MCF 10A (cell line): ENCODE measurements at places on chromosomes 7 and 10. TPM values are rescaled to one million over a fixed set of nuclear protein-coding genes. Genes with fewer than 3 reads are reported as not detected.
A peak's percentile ranks its signal among the peaks of the same experiment; 100 is the strongest.

- no peaks in the 10 kb centered on the region for H3K27me3 ChIP-seq
- no peak overlapping the region for H3K4me3 ChIP-seq
- peak overlapping the region; percentile 67 for H3K27ac ChIP-seq
- H3K4me1 ChIP-seq, result peaks cover 6% of the 10 kb centered on the region
- H3K36me3 ChIP-seq, result peaks cover 93% of the 10 kb centered on the region
- DNase-seq, result peak; percentile 13
Observed at GRCh38 chr7:149489391-149490024, 8.1 kb downstream of the ZNF746 start.

- peaks cover 37% of the 10 kb centered on the region for H3K36me3 ChIP-seq
- DNase-seq, result peak; percentile 69
- peak overlapping the region; percentile 84 for H3K27ac ChIP-seq
- H3K27me3 ChIP-seq, result no peaks in the 10 kb centered on the region
Observed at GRCh38 chr10:71835671-71836595, 15.1 kb downstream of the PSAP start.

DNA sequence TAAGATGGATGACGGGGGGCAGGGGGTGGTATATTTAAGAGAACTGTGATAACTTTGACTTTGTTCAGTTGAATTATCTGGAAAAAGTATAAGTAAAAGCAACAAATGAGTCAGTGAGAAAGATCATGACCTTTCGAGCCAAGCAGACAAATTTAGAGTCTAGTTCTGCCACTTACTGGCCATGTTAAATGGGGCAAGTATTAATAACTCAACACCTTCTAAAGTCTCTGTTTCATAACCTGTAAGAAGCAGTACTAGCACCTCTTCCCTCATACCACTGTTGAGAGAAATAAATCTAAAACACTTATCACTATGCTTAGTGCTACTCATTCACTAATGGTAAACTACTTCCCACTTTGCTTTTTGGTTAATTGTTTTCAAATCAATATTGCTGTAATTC, 604.4 kb upstream of the LRRN3 start:
- H3K27me3 ChIP-seq, result no peaks in the 10 kb centered on the region
- no peaks in the 10 kb centered on the region for H3K36me3 ChIP-seq
- no peak for DNase-seq
- H3K4me1 ChIP-seq, result no peaks in the 10 kb centered on the region

- H3K27me3 ChIP-seq, result no peaks in the 10 kb centered on the region
- H3K4me3 ChIP-seq, result no peak overlapping the region
- no peaks in the 10 kb centered on the region for H3K4me1 ChIP-seq
- no peak for DNase-seq
- no peak overlapping the region for H3K27ac ChIP-seq
- H3K36me3 ChIP-seq, result no peaks in the 10 kb centered on the region
Observed at GRCh38 chr10:124126145-124126982, 33.0 kb upstream of the CHST15 start.

GRCh38 chr7:99392046-99392445, 16.4 kb downstream of the PDAP1 start:
- H3K4me1 ChIP-seq, result no peaks in the 10 kb centered on the region
- H3K27me3 ChIP-seq, result no peaks in the 10 kb centered on the region
- no peak for DNase-seq
- H3K27ac ChIP-seq, result no peak overlapping the region

DNA sequence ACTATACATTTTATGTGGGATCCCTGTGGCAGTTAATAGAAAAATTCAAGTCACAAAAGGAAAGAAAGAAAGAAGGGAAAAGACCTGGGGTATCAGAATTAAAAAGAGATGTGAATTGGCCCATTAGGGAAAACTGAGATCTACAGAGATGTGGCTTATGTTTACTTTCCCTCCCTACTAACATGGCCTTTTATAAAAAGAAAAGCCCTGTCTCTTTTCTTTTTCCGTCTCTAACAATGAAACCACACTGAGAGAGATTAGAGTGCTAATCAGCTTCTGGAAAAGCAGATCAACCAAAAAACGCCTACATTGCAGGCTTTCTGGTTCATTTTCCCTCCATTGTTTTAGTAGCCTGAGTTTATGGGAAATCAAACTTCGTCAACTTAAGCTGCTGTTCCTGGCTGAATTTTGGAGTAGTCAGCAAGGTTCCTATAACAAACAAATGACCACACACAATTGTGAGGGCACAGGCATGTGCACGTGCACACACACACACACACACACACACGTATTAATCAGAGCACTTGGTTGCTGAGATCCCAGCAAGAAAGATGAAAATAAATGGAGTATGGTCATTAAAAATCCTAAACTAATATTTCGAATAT, 235.1 kb downstream of the SORCS1 start:
- no peaks in the 10 kb centered on the region for H3K36me3 ChIP-seq
- H3K4me1 ChIP-seq, result no peaks in the 10 kb centered on the region
- no peaks in the 10 kb centered on the region for H3K27me3 ChIP-seq
- no peak for DNase-seq

- no peaks in the 10 kb centered on the region for H3K36me3 ChIP-seq
- H3K27me3 ChIP-seq, result peaks cover 11% of the 10 kb centered on the region
- H3K4me1 ChIP-seq, result no peaks in the 10 kb centered on the region
- no peak for DNase-seq
- H3K27ac ChIP-seq, result no peak overlapping the region
Observed at GRCh38 chr10:25280076-25280475, 105.3 kb downstream of the GPR158 start.

DNA sequence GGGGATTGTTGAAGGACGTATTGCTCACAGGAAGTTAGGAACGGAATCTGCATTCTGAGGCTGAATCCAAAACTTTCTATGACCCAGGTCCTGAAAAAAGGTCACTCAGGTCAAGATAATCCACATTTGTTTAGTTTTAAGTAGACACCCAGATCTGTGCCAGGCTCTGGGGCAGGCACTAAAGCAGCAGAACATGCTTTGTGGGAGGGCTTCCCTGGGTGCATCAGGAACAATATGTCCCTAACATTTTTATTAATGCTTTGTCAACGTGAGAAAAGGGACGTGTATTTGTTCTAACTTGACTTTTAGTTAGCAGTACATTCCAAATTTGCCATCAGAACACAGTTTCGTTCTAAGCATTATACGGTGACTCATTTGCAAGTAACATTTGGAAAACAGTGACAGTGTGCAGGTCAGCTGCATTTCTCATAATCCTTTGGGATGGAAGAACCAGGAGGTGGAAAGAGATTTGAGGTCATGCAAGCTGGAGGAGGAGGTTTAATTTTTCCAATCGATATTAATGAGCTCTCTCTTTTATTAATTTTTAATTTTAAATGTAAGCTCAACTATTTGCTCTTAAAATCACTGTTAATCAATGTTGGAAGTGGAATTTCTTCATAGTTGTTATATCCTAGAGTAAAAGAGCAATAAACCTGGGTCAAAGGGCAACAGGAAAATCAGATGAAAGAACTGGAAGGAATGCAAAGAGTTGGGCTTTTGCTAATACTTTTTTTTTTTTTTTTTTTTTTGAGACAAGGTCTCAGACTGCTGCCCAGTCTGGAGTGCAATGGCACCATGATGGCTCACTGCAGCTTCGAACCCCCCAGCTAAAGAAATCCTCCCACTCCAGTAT, 35.0 kb downstream of the TAS2R41 start:
- H3K4me3 ChIP-seq, result no peak overlapping the region
- H3K36me3 ChIP-seq, result no peaks in the 10 kb centered on the region
- no peak overlapping the region for H3K27ac ChIP-seq
- H3K27me3 ChIP-seq, result no peaks in the 10 kb centered on the region
- DNase-seq, result peak; percentile 27

DNA sequence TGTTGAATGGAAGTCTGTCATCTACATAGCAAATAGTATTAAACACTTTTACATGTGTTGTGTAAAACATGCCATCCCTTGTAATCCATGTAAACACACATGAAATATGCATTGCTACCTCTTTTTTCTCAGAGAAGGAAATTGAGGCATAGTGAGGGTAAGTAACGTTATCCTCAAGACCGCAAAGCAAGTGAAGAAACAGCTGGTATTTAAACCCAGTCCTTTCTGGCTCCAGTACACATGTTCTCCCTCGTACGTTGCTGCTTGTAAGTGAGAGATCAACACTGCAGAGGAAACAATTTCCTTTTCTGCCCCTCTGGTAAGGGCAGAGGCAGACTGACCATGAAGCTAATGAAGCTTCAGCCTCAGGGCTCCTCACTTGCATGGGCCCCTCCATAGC, 28.5 kb downstream of the MAP3K8 start:
- H3K27ac ChIP-seq, result no peak overlapping the region
- H3K36me3 ChIP-seq, result peaks cover 49% of the 10 kb centered on the region
- no peak overlapping the region for H3K4me3 ChIP-seq
- H3K27me3 ChIP-seq, result no peaks in the 10 kb centered on the region

GRCh38 chr7:30841801-30842541, 69.7 kb upstream of the AQP1 start:
- DNase-seq, result no peak
- peaks cover 26% of the 10 kb centered on the region for H3K36me3 ChIP-seq
- H3K4me3 ChIP-seq, result no peak overlapping the region
- H3K27me3 ChIP-seq, result no peaks in the 10 kb centered on the region
- no peaks in the 10 kb centered on the region for H3K4me1 ChIP-seq

DNA sequence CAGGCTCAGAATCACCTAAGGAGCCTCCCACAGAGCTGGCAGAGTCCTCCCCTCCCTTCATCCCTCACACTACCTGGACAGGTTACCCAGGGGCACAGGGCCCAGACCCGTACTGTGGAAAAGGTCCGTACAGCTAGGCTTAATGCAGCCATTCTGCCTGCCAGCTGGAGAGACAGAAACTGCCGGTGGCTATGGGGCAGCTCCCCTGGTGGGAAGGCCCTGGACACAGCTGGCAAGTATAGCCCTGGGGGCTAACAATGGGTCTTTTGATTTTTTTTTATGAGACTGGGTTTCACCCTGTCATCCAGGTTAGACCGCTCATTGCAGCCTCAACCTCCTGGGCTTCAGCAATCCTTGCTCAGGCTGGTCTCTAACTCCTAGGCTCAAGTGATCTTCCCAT, 68.3 kb downstream of the GNA12 start:
- H3K36me3 ChIP-seq, result peaks cover 15% of the 10 kb centered on the region
- peaks cover 8% of the 10 kb centered on the region for H3K4me1 ChIP-seq
- H3K27ac ChIP-seq, result no peak overlapping the region

ARL5B gene
- total RNA-seq, result 22.0 and 23.1 TPM in 2 replicates

HTRA1 gene
- 157 and 175 TPM in 2 replicates for total RNA-seq

LRRC18 gene
- not detected in 2 replicates for total RNA-seq

PAX2 gene
- total RNA-seq, result not detected in 2 replicates

ABCB1 gene
- not detected in 2 replicates for total RNA-seq

LRRD1 gene
- total RNA-seq, result not detected in 2 replicates
